ENCODE measurements at places on chromosomes 4 and X. TPM values are rescaled to one million over a fixed set of nuclear protein-coding genes. Genes with fewer than 3 reads are reported as not detected.

- no peak for DNase-seq
Observed at GRCh38 chr4:106618956-106619355, 250.4 kb upstream of the GIMD1 start.

The NEIL3 gene
- total RNA-seq = 0.08 TPM

The ARMCX4 gene
- total RNA-seq = 4.3 TPM

The POU4F2 gene
- total RNA-seq = not detected

- no peak for DNase-seq
Observed at GRCh38 chrX:120269373-120270035, 18.9 kb downstream of the ZBTB33 start.

- no peak for DNase-seq
Observed at GRCh38 chr4:87103086-87103485, 117.3 kb downstream of the KLHL8 start.

- DNase-seq = no peak
Observed at GRCh38 chrX:129748305-129748704, 9.5 kb downstream of the XPNPEP2 start.

- no peak for DNase-seq
Observed at GRCh38 chr4:145957302-145957701, 18.7 kb upstream of the ZNF827 start.

The ANTXR2 gene
- 31.9 TPM for total RNA-seq

DNA sequence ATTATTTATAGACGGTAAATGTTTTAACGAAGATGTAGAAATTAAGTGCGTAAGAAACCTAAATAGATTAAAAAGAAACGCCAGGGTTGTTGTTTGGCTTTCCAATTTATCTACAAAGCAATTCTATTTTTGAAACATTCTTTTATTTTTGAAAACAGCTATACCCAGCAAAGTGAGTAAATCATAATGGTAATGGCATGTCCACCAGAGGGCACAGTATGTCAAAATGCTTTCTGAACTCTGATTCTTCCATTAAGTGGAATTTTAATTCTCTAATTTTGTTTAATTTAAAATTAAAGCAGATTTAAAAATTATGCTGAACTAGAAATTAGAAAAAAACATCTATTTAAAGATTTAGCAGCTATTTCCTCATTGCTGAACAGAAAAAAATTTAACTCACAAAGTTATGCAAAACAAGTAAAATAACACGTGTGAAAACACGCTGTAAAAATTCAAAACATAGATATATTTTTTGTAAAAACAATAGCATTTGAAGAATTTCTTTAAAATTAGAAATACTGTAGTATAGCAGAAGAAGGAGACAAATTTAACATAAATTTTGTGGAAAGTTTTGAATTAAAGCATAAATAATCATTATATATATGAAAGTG is 26.5 kb downstream of the RASSF6 start:
- DNase-seq = no peak

DNA sequence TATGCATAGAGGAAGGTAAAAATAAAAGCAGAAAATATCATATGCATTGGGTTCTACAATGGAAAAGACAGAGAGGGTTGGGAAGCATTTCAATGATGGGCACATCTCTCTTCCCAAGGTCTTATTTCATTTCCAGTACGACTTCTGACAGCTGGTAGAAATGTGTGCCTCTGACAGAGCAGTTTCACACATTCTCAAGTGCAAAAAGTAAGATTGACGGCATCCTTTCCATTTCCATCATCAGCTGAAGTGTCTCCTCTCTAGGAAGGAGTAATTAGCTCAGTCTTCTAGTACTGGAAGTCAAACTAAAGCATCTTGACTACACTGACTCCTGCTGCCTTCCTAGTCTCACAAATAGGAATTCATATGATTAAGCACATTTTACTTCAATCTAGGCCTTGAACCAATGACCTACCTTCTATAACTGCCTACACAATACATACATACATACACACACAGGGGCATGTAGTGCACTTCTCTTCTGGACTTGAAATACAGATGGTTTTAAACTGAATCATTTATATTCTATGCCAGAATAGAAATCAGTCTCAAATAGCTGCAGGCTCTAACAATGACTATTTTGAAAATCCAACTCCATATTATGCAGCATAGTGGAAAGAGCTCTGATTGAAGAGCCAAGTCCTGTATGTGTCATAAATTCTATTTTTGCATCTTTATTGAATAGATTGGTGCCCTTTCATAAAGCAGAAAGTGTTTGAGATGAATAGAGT is 473.4 kb downstream of the INPP4B start:
- no peak for DNase-seq

DNA sequence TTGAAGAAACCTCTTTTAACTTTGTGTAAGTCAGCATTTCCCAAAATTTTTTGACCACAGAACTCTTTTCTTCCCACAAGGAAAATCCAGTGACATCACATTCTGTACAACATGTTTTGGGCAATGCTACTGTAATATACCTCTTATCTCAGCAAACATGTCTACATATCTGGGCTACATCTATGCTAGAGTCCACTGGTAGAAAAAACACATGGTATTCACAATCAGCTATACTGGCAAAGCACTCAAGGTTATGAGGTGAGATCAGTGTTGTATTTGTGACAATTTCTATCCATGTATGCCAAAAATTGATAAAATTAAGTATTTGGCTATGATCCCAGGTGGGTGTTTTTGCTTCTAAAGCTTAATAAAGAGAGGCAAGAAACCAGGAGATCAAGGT is 98.0 kb downstream of the ATP11C start:
- DNase-seq = no peak

The TLL1 gene
- total RNA-seq = 0.75 TPM

The USP27X gene
- total RNA-seq = 0.91 TPM

DNA sequence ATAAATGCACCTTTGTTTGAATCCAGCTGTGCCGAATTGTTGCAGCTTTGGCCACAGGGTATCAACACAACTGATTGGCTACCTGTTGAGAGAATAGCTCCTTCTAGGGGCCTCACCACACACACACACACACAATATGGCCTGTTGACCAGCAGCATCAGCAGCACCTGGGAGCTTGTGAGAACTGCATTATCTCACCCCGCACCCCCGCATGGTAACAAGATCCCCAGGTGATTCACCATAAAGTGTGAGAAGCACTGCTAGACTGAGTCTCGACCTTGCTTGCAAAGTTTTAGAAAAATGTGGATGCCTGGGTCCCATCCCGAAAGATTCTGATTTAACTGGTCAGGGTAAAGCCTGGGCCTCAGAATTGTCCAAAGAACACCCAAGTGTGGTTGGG is 176.9 kb upstream of the PRPS2 start:
- no peak for DNase-seq

- no peak for DNase-seq
Observed at GRCh38 chr4:36348403-36348938, 67.1 kb downstream of the DTHD1 start.

- DNase-seq = no peak
Observed at GRCh38 chrX:150847088-150847487, 51.4 kb downstream of the CD99L2 start.

DNA sequence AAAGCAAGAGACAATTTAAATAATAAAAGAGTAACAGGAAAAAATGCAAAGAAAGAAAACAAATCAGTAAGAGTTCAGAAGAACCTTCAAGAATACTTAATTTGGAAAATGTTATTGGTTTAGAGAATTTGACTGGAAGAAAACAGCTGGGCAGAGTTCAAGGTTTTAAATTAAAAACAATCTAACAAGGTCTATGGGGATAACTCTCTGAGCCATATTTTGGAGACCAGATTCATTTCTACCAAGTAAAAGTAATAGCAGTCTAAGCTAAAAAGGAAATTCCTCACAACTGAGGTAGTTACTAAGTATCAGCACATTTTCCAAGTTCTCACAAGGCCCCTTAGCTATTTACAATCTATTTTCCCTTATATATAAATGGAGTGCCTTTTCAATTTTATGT is 82.4 kb upstream of the TFDP3 start:
- no peak for DNase-seq

DNA sequence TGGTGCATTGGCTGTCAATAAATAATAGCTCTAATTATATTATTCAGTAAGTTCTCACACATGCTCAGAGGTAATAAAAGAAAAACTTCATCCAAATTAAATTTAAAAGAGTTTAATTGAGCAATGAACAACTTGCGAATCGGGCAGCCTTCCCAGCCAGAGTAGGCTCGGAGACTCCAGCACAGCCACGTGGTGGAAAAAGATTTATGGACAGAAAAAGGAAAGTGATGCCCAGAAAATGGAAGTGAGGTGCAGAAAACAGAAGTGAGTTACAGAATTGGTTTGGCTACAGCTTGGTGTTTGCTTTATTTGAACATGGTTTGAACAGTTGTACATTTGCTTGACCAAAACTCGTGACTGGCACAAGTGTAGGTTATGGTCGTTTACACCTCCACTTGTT is 13.6 kb upstream of the BOD1L1 start:
- DNase-seq = no peak

DNA sequence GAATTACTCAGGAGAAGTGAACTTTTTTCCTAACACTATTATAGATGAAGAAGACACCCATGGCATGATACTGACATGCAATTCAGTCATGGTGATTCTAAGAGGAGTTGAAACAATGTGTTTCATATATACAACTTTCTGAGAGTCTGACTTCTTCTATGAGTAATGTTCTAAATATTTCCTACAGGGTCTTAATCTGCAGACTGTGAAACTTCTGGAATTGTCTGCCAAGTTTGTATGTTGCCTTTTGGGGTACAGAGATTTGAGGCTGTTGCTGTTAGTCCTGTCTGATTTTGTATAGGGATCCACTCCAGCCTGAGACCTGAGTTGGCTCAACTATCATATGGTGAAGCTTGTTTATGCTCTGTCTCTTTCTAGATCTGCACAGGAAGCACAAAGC is 160.6 kb upstream of the GATB start:
- DNase-seq = no peak

GRCh38 chr4:22596409-22596808 is 80.5 kb upstream of the ADGRA3 start:
- no peak for DNase-seq

The XK gene
- total RNA-seq = 1.5 TPM

The BEX5 gene
- total RNA-seq = not detected

- peak; percentile 40 for DNase-seq
Observed at GRCh38 chrX:111869639-111870034, 6.3 kb upstream of the TRPC5OS start.

The HTN3 gene
- not detected for total RNA-seq

DNA sequence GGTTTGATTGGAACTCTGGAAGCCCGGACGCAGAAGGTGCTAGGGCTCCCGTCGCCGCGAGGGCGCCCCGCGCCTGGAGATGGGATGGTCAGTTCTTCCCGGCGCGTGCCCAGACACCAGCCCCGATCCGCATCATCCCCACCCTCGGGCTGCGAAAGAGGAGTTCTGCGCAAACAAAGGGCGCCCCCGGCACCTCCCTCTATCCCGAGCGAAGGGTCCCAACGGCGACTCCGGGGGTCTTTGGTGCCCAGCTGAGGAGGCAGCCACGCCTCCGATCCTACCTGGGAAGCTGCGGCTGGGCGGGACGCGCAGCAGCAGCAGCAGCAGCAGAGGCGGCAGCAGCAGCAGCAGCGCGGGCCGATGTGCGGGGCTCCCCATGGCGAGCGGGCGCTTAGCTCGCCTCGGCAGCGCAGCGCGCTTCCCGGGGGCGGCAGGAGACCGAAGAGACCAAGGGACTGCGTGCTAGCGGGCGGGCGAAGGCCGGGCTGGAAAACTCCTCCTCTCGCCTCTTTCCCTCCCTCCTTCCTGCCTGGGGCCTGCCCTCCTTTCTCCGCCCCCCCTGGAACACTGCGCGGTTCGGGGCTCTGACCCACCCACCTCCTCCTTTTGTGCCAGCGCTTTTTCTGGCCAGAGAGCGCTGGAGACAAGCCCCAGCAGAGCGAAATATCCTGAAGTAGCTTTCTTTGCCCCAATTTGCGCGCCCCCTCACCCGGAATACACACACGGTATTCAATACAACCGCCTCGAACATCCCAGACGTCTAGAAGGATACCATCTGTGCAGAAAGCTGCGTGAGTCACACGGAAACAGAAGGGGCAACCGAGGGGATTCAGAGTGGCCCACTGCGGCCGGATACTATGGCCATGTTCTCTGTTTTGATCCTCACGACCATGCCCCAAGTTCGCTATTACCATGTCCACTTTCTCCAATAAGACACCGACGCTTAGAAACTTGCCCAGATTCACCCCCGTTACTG is at the start of gene SRPX:
Gene SRPX (minus strand): TSS at position 457 of the 976 bp plus-strand sequence. CDS start 79 bp downstream, at position 378.
- DNase-seq = no peak

The AKAP4 gene
- not detected for total RNA-seq

DNA sequence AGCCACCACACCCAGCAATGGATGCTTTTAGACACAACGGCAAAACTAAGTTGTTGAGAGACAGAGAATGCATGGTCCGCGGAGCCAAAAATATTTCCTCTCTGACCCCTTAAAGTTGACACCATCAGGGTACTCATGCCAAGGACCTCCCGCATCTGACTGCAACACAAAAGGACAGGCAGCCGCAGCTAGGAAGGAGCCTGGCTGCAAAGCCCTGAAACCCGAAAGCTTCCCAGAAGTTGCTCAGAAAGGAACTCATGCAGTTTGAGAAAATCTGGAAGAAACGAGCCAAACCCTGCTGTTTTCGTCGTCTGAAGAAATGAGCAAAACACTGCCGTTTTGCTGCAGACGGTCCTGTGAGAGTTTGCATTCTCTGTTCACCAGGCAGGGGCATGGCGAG is 16.5 kb downstream of the DHRSX start:
- DNase-seq = no peak

GRCh38 chrX:115036029-115036428 is 18.6 kb upstream of the IL13RA2 start:
- no peak for DNase-seq

GRCh38 chrX:155028129-155028528 is 1.5 kb downstream of the FUNDC2 start:
- no peak for DNase-seq

The RTL3 gene
- total RNA-seq = not detected

The CT47B1 gene
- not detected for total RNA-seq

- no peak for DNase-seq
Observed at GRCh38 chr4:113472864-113473263, 288.7 kb downstream of the CAMK2D start.

DNA sequence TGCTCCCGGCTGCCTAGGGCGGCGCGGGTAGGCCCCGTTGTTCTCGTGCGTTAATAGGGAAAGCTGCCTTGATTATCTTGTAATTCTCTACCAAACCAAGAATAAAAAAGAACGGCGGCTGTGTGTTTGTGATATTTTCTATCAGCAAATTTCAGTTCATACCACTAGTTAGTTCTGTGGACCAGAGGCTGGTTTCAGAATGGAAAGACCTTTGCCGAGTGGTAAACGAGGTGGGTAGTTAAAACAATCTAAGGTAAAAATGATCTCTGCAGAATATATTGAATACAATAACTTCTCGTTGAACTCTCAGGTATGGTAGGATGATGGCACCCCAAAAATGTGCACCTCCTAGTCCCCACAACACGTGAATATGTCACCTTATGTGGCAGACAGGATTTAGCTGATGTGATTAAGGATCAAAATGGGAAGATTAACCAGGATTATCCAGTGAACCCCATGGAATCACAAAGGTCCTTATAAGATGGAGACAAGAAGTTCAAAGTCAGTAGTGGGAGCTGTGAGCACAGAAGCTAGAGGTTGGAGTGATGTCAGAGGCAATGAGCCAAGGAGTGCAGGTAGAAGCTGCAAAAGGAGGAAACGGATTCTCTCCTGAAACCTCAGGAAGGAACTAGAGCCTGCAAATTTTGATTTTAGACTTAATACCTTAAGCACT is 574 bp upstream of the CFAP97 start:
- no peak for DNase-seq

The MAGEE1 gene
- total RNA-seq = 0.18 TPM

The EPGN gene
- total RNA-seq = not detected

Data from left lobe of liver (tissue), 2 donors.